ENCODE measurements at places on chromosomes 16 and 17.

DNA sequence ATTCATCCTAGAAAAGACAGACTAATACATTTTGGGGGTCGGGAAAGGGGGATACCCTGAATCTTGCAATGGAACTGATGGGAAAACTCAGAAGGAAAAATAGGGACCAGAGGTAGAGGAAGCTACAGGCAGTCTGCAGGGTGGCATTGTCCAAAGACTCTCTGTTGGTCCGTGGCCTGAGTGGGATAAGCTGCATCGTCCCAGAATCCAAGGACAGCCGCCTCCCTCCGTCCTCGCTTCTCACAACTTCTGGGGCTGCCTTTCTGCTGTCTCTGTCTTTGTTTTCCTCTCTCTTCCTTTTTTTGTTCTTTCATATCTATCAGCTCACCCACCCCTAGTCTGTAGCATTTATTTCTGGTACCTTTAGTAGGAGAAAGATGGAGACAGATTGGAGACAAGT, 1052.6 kb upstream of the RBFOX1 start:
- no peak for DNase-seq

DNA sequence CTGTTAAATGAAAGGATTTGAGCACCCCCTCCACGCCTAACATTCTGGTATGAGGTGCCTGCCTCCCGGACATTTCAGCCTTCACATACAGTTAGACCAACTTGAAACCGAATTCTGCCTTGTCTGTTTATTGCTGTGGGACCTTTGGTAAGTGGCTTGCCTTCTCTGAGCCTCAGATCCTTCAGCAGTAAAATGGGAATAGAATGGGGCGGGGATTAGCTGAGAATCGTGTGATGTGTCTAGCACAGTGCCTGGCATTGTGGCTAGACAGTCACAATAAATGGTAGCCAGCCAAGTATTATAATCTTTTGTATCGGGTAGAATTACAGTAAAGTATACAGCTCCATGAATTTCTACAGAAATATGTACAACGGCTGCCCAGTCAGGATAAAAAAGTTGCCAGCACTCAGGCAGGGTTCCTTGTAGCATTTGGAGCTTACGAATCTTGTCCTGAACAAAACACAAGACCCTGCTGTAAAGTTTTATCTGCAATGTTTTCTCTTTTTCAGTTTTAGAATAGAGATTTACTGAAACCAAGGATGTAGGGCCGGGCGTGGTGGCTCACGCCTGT, 786 bp downstream of the TMC7 start:
- DNase-seq: no peak

GRCh38 chr17:70021726-70022125, 53.3 kb upstream of the KCNJ16 start:
- DNase-seq: no peak

DNA sequence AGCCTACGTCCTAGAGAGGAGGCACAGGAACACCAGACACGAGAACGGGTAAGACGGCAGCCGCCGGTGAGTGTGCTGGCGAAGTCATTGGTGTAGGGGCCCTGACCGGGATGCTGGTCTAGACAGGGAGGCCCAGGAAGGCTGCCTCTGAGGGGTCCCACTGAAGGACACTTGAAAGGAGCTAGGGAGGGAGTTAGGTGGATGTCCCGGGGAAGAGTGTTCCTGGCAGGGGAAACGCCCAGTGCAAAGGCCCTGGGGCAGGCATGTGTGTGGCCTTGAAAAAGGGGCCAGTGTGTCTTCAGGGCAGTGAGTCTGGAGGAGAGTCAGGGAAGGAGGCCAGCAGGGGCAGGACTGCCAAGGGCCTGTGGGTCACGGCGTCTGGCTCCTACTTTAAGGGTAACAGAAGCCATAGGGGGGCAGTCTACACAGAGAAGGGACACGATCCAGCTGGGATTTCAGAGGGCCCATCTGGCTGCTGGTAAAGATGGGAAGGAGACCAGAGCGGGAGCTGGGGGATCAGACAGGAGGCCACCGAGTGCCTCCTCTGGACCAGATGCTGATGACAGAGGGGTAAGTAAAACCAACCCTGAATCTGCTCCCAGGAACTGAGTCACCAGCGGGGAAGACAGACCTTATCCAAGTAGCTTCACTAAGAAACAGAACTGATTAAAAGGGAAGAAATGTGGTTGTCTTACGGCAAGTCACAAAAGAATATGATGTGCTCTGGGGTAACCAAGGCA, 115.9 kb downstream of the LITAF start:
- no peak for DNase-seq

DNA sequence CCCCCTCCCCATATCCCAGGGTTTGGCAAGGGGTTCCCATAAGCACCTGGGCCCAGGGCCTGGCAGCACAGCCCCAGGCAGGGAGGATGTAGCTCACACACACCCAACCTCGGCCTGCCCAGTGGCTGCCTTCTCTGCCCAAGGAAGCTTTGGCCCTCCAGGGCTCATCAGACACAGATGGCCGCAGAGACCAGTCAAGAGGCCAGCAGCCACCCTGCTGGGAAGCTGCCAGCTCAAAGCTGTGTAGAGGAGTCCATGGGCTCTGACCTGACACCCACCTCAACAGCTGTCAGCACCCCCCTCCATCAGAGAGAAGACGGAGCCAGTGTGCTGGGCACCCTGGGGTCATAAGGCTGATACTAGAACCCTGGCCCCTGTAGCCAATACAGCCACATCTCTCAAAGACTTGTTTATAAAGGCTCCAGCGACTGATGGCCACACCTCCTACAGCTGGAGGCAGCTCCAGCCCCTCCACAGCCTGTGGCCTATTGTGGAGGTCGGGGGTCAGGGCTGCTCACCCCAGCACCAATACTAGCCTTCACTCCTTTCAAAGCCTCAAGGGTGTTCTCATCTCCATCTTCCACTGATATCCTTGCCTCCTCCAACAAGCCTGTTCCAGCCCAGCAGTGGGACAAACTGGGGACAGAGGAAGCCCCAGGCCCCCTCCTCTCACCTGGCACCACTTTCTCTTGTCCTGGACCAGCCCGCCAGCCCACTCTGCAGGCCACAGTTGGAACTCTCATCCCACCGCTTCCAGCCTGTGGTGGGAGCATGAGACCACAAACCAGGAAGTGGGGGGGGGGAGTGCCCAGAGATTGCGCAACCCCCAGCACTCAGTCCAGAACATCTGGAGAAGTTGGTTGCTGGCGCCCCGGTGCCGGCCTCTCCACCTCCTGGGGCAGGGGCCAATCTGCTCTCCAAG, 2.2 kb upstream of the MPG start:
- no peak for DNase-seq

- DNase-seq: no peak
Observed at GRCh38 chr17:16888413-16889087, 83.4 kb downstream of the TNFRSF13B start.

All from stimulated activated CD8-positive, alpha-beta memory T cell treated with anti-CD3 and anti-CD28 coated beads, Interleukin-2, amount 100 ng/mL, for 48 hours (primary cell).